ENCODE measurements at places on chromosomes 11 and 22.

GRCh38 chr11:79182794-79183193 is 258.0 kb downstream of the TENM4 start:
- no peak for DNase-seq

DNA sequence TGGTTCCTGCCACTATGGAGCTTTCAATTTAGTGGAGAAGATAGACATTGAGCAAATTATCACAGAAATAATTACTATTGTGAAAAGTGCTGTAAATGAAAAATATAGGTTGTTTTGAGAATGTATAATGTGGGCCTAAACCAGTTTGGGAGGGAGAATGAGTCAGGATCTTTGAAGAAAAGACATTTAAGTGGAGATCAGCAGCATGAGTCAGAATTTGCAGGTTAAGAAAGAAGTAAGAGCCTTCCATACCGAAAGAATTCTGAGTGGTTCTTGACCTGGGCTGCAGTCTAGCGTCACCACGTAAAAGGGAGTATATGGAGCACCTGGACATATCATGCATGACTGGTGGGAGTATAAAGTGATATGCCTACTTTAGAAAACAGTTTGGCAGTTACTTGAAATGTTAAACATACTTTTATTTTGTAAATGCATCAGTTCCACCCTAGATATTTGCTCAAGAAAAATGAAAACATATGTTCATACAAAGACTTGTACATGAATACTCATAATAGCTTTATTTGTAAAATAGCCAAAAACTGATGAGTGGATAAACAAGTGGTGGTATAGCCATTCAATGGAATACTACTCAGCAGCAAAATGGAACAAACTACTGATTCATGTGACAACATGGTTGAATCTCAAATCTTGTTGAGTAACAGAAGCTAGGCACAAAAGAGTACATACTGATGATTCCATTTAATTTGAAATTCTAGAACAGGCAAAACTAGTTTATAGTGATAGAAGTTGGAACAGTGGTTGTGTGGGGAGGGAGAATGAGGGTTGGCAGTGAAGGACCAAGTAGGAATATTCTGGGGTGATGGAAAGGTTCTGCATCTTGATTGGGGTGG is 99.2 kb downstream of the STIM1 start:
- no peak for DNase-seq

DNA sequence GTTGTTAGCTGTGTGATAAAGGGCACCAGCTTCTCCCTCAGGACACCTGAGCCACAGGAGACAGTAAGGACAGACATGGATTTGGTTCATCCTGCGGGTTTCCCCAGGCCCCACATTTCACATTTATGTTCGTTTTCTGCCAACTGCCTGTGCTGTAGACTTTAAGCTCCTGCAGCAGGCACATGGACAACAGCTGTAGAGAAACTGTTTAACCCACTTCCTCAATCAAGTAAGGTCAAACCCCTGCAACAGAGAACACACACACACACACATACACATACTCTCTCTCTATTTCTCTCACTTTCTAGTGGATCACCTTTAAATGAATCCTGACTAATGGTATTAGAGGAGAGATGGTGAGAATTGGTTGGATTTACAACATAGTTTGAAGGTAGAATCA is 90.7 kb downstream of the C11orf87 start:
- DNase-seq: no peak

- peak; percentile 69 for DNase-seq
Observed at GRCh38 chr11:23010790-23011335, 150.6 kb upstream of the CCDC179 start.

DNA sequence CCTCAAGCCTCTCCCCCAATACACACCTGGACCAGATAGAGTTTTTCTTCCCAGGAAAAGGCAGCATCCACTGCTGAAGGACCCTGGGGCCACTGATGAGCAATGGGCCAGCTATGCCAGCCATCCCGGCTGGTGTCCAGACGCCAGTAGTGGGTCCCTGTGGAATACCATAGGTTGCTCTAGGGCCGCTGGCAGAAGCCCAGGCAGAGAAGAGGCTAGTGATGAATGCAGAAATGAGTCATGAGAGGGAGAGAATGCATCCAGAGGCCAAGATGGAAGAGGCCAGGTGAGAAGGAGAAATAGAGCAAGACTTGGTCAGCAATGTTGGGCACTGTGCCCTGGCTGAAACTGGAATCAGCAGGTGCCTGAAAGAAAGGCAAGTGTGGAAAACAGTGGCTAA is 8.9 kb downstream of the HPX start:
- DNase-seq: no peak

All from pancreas (tissue), 10 donors.